ENCODE measurements at places on chromosomes 5 and 9.

- no peak for DNase-seq
Observed at GRCh38 chr5:115621365-115621900, 4.4 kb downstream of the TMED7 start.

DNA sequence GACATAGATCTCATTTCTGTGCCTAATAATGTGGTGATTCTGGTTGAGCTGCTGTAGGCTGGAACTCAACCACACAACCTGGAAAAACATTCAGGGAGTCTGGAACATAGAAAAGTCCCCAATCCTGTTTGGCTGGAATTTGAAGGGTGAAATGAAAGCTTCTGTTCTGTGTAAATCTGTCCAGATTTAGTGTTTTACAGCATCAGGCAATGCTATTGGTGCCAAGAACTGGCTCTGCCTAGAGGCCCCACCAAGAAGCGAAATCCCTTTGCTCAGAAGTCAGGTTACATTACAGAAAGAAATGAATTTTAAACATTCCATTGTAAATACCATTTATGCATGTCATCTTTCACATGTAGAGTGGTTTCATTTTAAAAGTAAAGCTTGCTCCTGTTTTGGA, 56.3 kb downstream of the TMEM174 start:
- DNase-seq: no peak

DNA sequence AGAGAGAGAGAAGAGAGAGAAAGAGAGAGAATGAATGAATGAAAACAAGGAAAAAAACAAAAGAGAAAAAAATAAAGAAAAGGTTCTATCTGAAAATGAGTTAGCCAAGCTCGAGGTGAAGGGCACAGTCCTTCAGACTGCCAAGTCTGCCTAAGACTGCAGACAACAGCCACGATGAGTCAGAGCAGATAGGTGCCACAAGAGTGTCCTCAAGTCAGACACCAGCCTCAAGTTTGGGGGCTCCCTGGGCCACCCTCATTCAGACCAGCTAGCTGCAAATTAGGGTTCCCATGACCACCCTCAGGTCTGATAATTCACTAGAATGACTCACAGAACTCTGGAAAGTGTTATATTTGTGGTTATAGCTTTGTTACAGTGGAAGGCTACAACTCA, 13.9 kb upstream of the HABP4 start:
- no peak for DNase-seq

GRCh38 chr5:105504-106070, 13.6 kb downstream of the PLEKHG4B start:
- DNase-seq: no peak

GRCh38 chr5:124870070-124870469, 123.6 kb upstream of the ZNF608 start:
- no peak for DNase-seq

All from stimulated activated CD4-positive, alpha-beta T cell treated with anti-CD3 and anti-CD28 coated beads, TNF-alpha, amount 100 ng/mL, for 1 hour (primary cell).